ENCODE measurements at places on chromosomes 11 and 22.
A peak's percentile ranks its signal among the peaks of the same experiment; 100 is the strongest.

GRCh38 chr22:20101638-20102037 is 14.3 kb upstream of the RANBP1 start:
- no peak for DNase-seq

- DNase-seq, result no peak
Observed at GRCh38 chr11:93659841-93660240, 1.6 kb upstream of the CEP295 start.

DNA sequence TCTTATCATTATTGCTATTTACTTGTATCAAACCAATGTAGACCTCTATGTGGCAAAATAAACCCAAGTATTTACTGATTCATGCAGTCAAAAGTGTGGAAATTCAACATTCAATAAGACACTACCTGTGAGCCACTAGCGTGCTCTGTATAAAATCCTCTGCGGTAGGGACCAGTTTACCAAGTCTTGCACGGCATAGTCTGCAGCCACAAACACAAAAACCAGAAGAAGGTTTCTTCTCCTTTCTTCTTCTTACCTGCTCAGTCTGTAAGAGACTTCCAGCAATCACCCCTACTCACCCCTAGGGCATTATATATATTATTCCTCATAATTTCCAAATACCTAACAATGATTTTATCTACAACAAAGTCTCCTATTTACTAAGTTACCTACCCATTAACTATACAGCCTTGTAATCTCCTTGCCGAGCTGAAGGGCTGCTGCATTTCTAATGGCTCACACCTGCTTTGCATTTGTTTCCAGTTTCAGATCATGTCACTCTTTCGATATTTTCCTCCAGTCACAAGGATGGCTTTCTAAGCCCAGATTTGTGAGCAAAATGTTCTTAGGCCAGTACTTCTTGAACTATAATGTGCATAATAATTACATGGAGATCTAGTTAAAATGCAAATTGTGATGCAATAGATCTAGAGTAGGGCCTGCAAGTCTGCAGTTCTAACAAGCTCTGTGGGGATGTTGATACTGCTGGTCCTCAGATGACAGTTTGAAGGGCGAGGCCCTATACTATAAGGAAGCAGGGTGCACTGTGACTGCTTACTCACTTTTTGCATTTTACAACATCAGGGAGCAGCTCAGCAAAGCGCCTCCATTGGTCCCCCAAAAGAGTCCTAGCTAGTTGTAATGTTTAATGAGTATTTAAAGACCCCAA is 191.9 kb upstream of the DDI1 start:
- DNase-seq, result no peak

DNA sequence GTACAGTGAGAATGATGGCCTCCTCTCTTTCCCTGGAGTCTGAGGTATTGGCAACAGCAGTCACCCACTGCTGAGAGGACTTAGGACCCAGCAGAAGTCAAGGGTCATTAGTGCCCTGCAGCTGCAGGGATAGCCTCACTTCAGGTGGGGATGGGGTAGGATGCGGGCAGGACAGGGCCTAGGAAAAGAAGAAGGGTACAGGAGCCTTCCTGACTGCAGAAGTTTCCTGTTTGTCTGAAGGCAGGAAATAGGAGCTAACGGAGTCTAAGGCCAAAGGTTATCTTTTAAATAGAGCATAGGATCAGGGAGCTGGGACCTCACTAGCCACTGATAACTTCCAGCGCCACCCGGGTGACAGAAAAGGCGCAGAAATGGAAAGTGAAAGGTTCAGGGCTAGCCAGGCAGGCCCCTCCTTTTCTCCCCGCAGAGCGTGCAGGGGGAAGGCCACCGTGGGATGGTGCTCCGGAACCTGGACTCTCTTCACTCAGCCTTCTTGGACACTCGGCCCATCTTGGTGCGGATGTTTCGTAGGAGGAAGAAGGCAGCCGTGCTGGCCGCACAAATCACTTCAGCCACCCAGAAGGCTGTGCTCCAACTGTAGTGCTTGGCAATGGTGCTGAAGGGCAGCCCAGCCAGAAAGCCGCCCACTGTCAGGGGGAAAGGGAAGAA is 6.0 kb downstream of the TRAPPC4 start:
- DNase-seq, result no peak

- no peak for DNase-seq
Observed at GRCh38 chr11:69537855-69538640, 56.6 kb downstream of the LINC01488 start.

DNA sequence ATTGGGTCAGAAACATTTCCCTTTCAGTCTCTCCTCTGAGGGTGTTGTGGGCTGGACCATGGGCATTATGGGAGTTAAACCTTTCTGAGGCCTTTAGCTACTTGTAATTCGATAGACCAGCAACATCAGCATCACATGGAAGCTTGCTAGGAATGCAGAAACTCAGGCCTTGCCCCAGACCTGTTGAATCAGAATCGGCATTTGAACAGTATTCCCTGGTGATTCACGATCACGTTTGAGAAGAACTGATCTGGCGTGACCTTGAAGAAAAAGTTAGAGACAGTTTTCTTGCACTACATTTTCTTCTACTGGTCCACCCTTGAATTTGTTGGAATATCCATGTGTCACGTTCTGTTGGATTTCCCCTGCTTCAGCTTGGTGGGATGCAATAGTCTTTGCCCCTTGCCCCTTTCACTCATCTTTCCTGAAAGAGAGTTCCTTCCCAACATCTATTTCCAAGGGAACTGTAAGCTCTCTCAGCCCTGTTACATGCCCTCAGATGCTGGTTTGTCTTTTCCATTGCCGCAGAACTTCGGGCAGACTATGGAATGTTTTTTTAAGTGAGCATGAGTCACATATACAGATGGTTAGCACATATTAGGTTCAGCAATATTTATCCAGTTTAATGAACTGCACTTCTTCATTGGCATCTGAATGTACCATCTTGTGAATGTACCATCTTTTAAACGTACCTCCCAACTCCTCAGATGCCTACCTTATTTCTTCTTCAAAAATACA is 23.9 kb downstream of the EHF start:
- no peak for DNase-seq

DNA sequence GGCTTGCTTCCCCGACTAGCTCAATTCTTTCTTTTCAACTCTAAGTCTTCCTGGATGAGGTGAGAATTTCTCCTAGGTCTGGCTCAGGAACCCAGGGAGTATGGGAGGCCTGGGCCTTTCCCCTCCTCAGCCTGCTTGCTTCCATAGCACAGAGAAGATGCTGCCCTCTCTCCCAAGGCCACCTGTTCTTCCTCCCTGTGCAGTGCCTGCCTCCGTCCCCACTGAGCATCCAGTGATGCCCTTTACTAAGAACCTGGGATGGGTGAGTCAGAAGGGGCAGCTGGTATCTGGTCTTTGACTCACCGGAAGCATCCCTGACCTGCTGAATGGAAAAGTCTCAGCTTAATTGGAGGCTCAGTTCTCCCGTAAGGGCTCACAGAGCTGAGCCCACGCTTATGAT is 607.9 kb downstream of the BUD13 start:
- DNase-seq, result no peak

DNA sequence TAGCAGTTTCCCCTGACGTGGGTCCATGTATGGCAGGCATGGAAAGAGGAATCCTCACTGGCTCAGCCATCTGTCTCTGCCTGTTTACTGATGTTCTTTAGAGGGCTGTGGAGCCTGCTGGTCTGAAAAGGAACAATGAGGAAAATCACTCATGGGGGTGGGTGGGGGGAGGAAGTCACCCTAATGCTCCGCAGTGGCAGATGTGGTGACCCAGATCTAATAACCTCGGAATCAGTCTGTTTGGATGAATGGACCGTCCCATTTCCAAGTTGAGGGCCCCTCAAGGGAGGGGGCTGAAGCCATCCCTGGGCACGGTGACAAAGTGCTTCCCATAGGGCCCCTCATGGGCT is 4.4 kb downstream of the BCR start:
- DNase-seq, result no peak

DNA sequence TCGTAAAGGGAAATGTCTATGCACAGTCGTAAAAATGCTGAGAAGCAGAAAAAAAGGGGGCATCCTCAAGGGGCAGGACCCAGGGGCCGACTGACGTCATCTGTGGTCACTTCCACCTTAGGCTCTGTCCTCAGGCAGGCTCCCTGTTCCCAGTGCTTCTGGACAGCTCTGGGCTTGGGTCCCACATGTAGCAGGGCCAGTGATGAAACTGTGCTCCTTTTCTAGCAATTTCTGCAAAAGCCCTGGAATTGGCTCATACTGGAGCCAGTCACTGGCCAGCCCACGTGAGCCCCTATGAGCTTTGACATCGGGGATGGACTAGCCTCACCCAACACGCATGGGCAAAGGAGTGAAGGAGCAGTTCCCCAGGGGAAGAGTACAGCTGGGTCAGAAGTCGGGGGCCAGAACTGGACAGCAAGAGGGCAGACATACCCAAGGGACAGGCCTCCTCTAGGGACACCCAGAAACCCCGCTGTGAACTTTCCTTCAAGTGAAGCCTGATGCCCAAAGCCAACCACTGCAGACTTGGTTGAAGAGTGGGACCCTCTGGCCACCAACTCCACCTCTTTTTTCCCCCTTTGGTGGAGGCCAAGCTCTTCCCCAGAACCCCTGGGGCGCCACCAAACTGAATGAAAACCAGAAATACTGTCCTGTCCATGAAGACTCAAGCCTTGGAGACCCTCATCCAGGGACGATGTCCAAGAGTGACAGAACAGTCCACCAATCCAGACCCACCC is 1349.0 kb downstream of the BRD1 start:
- no peak for DNase-seq

DNA sequence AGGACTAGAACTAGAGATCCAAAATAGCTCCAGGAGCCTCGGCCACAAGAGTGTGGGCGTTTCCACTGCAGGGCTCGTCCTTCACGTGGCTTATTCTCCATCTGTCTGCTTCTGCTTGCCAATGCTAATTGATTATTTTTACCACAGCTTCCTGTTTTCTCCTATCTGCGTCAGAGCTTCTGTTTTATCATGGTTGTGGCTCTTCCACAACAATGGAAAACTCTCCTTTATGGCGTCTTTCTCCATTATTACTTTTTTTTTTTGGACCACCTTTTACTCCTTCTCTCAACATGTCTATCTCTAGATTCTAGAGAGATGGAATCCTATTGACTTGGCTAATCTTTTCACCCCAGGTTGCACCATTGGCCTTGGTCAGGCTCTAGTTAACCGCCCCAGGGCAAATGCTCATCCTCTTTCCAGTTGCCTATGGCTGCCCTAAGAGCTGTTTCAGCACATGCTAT is 25.9 kb downstream of the CAT start:
- no peak for DNase-seq

- DNase-seq, result no peak
Observed at GRCh38 chr11:4022669-4023068, 71.9 kb upstream of the RRM1 start.

DNA sequence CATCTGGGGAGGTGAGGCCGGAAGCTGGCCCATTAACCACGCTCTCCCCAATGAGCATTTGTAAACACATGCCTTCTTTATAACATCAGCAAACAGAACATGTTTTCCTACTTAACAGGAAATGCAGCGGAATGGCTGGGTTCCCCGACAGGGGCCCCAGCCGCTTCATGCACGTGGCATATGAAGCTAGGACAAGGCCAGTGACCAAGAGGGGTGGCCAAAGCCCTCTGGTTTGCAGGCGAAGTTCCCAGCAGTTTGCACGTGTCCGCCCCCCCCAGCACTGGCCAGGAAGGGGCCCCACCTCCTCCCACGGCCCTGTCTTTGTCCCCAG is 38.7 kb upstream of the LINC01488 start:
- peak; percentile 87 for DNase-seq

- no peak for DNase-seq
Observed at GRCh38 chr22:48703265-48703941, 1124.3 kb downstream of the BRD1 start.

GRCh38 chr22:24753914-24754313 is 20.6 kb downstream of the PIWIL3 start:
- DNase-seq, result no peak

DNA sequence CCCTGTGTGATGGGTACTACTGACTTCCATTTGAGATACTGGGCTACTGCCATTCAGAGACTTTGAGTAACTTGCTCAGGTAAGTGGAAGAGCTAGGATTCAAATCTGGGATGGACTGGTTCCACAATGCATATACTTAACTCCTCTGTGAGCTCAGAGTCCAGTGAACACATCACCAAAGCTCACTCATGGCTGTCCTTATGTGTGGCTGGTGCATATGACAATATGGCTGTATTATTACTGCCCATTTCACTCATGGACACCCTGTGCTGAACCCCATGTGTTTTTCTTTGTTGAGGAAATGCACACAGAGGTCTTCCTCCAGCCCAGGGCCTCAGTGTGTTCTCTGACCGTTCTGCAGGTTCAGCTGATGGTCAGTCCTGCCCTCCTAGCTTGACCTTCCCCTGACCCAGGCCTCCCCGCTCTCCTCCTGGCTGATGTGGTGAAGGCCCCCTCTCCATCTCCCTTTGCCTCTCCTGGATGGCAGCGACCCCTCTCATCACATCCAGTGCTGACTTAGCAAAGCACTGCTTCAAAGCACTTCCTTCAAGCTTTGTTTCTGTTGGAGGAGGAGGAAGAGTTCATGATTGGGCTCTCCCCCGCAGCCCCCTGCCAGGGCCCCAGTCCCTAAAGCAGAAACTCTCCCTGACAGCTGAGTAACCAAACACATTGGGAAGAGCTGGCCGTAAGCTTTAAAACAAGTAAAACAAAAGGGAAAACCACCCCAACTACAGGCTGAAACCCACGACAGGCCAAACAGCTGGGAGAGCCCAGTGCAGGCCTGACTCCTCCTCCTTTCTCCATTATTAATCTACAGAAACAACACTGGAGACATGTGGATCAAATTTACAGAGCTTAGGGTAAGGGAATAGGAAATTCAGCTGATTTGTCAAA is 101.2 kb downstream of the NAT10 start:
- peak; percentile 73 for DNase-seq

DNA sequence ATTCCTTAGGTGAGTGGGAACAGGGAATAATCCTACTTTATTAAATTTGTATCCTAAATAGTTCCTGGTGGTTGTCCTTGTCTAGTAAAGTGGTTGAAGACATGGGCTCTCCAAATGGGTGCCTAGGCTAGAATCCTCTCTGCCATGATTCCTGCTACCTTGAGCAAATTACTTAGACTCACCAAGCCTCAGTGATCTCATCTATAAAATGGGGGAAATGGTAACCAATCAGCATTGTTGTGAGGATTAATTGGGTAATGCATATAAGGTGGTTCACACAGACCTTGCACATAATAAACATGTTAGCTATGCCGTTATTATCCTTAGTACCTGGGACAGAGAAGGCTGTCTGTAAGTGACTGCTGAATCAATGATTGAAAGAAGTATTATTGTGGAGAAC is 109.9 kb downstream of the FAR1 start:
- no peak for DNase-seq

DNA sequence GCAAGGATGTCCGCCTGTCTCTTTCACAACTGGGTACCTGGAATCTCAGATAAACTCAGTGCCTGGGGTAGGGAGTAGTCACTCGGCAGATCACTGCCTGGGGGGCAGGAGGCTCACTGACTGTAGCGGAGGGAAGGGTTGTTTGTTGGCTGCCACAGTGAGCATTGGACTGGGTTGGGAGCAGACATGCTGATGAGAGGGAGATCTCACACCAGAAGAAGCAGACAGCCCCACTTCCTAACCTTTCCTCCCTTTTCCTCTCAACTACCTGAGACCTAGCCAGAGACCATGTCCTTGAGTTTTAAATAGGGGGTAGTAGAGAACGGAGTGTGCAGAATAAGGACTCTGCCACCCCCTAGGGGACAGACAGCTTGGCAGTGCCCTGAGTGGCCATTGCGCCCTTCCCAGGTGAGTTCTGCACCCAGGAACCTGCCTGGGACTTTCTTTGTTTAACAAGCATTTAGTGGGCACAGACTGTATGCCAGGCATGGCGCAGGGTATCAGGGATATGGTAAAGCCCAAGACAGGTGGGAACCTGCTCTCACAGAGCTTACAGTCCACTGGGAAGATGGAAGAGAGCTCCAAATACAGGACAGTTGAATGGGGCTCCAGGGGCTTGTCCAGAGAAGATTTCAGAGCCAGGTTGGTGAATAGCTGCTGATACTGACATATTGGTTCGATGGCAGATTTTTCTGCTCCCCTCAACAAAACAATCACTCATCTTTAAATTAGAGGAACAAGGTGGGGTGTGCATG is 115.7 kb upstream of the NNMT start:
- DNase-seq, result no peak
